Breast epithelium (tissue), 4 donors: ENCODE measurements at places on chromosomes 6 and 20.

DNA sequence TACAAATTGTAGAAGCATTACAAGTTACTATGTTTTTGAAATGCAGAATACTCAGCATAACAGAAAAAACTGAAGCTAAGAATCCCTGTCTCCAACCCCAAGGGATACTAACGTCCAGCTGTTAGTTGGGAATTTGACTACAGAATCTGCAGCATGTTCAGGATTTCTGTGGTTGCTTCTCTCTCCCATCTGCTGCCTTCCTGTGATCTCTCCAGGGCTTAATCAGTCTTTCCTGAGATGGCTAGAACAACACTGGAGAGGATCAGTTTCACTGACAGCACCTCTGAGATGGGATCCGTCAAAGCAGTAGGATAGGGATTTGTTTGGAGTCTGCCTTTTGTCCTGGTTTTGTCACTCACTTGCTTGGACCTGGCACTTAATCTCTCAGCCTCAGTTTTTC, 73.3 kb upstream of the NUP153 start:
- H3K4me1 ChIP-seq = no peaks in the 10 kb centered on the region
- no peak overlapping the region for H3K27ac ChIP-seq
- H3K36me3 ChIP-seq = peaks cover 8% of the 10 kb centered on the region
- no peak overlapping the region for H3K4me3 ChIP-seq
- no peaks in the 10 kb centered on the region for H3K27me3 ChIP-seq

DNA sequence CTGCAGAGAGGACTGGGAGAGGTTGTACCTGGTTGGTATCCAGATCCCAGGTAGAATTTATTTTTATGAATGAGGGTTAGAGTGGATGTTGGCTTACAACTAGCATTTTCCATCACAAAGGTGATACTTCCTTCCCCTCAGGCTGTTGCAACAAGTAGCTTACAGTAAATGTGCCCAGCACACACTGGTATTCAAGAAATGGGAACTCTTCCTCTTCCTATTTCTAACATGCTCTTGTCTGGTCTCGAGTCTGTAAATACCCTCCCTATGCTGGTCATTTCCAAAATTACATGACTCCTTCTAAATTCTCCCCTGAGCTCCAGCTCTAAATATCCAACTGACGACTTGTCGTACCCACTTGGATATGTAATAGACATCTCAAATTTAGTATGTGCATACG, 90.1 kb upstream of the FOXC1 start:
- no peak for DNase-seq
- H3K4me3 ChIP-seq = no peak overlapping the region
- H3K27ac ChIP-seq = no peak overlapping the region
- H3K4me1 ChIP-seq = peaks cover 5% of the 10 kb centered on the region
- no peaks in the 10 kb centered on the region for H3K36me3 ChIP-seq

DNA sequence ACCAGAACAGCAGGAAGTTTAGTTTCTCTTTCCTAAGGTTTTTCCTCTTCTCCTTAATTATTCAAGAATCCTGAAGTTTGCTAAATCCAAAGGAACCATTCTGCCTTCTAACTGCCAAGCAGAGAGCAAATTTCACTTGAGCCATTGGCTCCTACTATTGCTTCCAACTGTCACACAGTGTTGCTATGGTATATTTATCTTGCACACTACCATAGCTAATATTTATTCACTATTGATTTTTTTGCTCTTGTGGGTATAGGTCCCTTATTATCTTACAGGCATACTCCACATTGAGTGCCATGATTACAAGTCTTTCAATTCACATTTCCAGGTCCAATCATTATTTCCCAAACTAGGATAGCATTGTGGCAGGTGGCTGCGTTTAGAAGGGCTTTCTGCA, 266.7 kb upstream of the FLRT3 start:
- no peaks in the 10 kb centered on the region for H3K4me1 ChIP-seq
- H3K36me3 ChIP-seq = no peaks in the 10 kb centered on the region
- no peak for DNase-seq
- no peak overlapping the region for H3K4me3 ChIP-seq

GRCh38 chr20:1212023-1212422, 8.8 kb downstream of the C20orf202 start:
- DNase-seq = no peak
- H3K27ac ChIP-seq = no peak overlapping the region
- H3K4me3 ChIP-seq = no peak overlapping the region
- H3K36me3 ChIP-seq = no peaks in the 10 kb centered on the region

- no peaks in the 10 kb centered on the region for H3K36me3 ChIP-seq
- peak overlapping the region; percentile 93 for H3K27ac ChIP-seq
These were observed 45.1 kb upstream of the PNRC1 start for GRCh38 chr6:89035252-89036101.

- H3K4me3 ChIP-seq = peak overlapping the region; percentile 89
- no peaks in the 10 kb centered on the region for H3K36me3 ChIP-seq
- DNase-seq = peak; percentile 27
- H3K27ac ChIP-seq = peak overlapping the region; percentile 82
These were observed 951 bp downstream of the FOXP4 start for GRCh38 chr6:41546866-41547798.

DNA sequence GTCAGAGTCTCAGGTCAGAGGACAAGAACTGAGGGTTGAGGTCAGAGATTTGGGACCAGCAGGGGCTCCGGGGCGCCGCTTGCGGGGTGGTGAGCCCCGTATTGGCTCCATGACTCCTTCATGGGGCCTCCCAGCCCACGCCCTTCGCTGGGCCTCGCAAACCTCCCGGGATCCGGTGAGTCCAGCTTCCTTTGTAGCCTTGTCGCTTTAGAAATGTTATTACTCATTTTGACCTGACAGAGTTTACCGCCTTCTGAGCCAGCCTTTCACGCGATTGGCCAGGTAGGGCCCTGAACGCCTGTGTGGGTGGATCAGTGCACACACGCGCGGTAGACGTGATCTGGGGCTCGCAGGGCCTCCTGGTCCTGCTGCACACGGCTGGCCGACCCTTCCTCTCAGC, 181.1 kb downstream of the ERMARD start:
- H3K4me1 ChIP-seq = no peaks in the 10 kb centered on the region
- H3K4me3 ChIP-seq = no peak overlapping the region

DNA sequence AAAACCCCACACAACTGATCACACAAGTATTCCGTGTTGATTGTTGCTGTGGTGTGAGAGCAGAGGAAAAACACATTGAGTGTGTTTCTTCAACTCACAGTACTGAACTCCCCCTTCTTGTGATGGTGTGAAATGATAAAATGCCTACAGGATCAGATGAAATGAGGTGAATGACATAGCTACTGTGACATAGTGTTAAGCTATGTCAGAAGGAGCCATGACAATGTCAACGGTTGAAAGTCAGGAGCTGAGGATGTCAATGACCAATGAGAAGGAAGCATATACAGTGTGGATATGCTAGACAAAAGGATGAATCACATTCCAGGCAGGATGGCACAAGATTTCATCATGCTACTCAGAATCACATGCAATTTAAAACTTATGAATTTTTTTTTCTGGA, 38.8 kb downstream of the WASF1 start:
- H3K27ac ChIP-seq = no peak overlapping the region
- H3K27me3 ChIP-seq = no peaks in the 10 kb centered on the region

DNA sequence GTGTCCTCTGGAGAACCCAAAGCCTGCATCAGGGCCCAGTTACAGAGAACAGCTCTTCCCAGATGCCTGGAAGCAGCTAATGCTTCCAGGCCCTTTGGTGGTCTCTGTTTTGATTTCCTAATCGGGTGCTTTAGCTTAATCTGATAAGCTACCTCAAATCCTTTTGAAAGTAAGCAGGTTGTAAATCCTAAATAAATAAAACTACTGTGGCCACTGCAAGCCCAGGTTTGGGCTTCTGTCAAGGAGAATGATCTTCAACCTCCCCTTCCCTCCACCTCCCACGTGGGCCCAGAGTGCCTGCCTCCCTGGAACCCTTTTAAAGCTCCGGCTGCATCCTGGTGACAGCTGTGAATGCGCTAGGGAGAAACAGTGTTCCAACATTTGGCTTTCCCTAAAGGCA, 25.2 kb upstream of the FYN start:
- DNase-seq = no peak
- H3K4me1 ChIP-seq = no peaks in the 10 kb centered on the region
- H3K27ac ChIP-seq = no peak overlapping the region

GRCh38 chr20:38338849-38339520, 7.3 kb upstream of the LBP start:
- no peaks in the 10 kb centered on the region for H3K4me1 ChIP-seq
- H3K27ac ChIP-seq = no peak overlapping the region
- no peaks in the 10 kb centered on the region for H3K27me3 ChIP-seq
- no peak for DNase-seq
- no peaks in the 10 kb centered on the region for H3K36me3 ChIP-seq

GRCh38 chr6:121759370-121759769, 323.9 kb downstream of the GJA1 start:
- no peak overlapping the region for H3K27ac ChIP-seq
- no peaks in the 10 kb centered on the region for H3K4me1 ChIP-seq
- H3K27me3 ChIP-seq = no peaks in the 10 kb centered on the region
- no peaks in the 10 kb centered on the region for H3K36me3 ChIP-seq
- DNase-seq = no peak
- no peak overlapping the region for H3K4me3 ChIP-seq
